ENCODE measurements at places on chromosomes 2 and 18.
A peak's percentile ranks its signal among the peaks of the same experiment; 100 is the strongest.

GRCh38 chr18:10563886-10564285 lies 38.1 kb downstream of the NAPG start:
- H3K4me1 ChIP-seq = peaks cover 2% of the 10 kb centered on the region
- H3K27me3 ChIP-seq = no peaks in the 10 kb centered on the region
- no peak overlapping the region for H3K4me3 ChIP-seq
- no peak overlapping the region for H3K27ac ChIP-seq
- H3K36me3 ChIP-seq = no peaks in the 10 kb centered on the region

- no peaks in the 10 kb centered on the region for H3K36me3 ChIP-seq
- H3K27ac ChIP-seq = no peak overlapping the region
- no peak for DNase-seq
- no peaks in the 10 kb centered on the region for H3K27me3 ChIP-seq
- H3K4me1 ChIP-seq = no peaks in the 10 kb centered on the region
- H3K4me3 ChIP-seq = no peak overlapping the region
These were observed 541.7 kb upstream of the MEX3C start for GRCh38 chr18:51739044-51739666.

DNA sequence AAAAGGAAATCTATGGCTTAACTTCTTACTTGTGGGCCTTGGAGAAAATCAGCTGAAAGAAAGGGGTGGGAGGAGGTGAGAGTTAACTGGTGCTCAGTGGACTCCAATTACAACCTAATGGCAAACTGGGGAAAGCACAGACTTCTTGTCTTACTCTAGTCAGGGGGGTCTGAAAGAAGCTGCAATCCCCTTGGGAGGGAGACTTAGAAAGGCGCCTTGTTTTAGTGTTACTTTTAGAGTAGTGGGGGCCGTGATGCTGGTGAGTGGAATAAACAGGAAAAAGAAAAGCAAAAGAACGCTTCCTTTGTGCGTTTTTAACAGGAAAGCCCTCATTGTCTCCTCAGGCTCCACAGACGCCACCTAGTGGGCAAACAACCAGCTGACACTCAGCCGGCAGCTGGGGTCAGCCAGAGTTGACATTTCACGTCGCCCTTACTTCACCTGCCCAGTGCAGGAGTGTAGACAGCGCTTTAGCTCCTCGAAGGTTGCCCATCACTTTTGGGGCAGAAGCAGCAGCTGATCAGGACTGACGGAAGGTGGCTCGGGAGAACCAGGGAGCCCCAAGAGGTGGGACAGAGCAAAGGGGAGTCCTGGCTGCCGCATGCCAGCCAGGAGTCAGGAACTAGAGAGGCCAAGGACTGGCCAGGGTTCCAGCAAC lies 55.9 kb upstream of the GORASP2 start:
- H3K27ac ChIP-seq = peak overlapping the region; percentile 92
- peak overlapping the region; percentile 46 for H3K4me3 ChIP-seq
- DNase-seq = peak; percentile 69
- H3K27me3 ChIP-seq = no peaks in the 10 kb centered on the region
- peaks cover 8% of the 10 kb centered on the region for H3K4me1 ChIP-seq

DNA sequence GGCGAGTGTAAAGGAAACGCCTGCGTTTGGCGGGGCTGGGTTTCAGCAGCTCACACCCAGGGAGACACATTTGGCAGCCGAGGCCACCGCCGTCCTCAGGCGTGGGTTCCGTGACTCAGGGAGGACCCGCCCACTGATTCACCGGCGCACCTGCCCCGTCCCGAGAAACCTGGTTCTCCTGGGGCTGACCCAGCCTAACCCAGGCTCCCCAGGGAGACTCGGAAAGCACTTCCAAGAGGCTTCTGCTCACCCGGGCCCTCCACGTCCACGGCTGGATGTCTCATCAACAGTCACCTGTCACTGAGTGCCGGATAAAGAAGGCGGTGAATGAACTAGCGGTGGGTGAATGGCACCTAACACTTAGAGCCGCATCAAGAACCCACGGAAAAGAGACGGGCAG lies 126.4 kb upstream of the CTDP1 start:
- no peak overlapping the region for H3K4me3 ChIP-seq
- no peaks in the 10 kb centered on the region for H3K4me1 ChIP-seq
- no peaks in the 10 kb centered on the region for H3K27me3 ChIP-seq
- H3K27ac ChIP-seq = no peak overlapping the region
- no peak for DNase-seq
- no peaks in the 10 kb centered on the region for H3K36me3 ChIP-seq

GRCh38 chr2:2853346-2853745 lies 522.3 kb upstream of the MYT1L start:
- no peak overlapping the region for H3K27ac ChIP-seq
- peaks cover 2% of the 10 kb centered on the region for H3K4me1 ChIP-seq
- no peak overlapping the region for H3K4me3 ChIP-seq
- peaks cover 6% of the 10 kb centered on the region for H3K27me3 ChIP-seq

GRCh38 chr2:64135421-64135820 lies 8.8 kb downstream of the PELI1 start:
- H3K4me1 ChIP-seq = peaks cover 20% of the 10 kb centered on the region
- peaks cover 6% of the 10 kb centered on the region for H3K36me3 ChIP-seq
- DNase-seq = no peak
